ENCODE measurements at places on chromosomes 5 and 9.
A peak's percentile ranks its signal among the peaks of the same experiment; 100 is the strongest.

GRCh38 chr9:128127990-128128835 lies 684 bp upstream of the PTGES2 start:
- no peaks in the 10 kb centered on the region for H3K27me3 ChIP-seq
- peak overlapping the region; percentile 100 for H3K4me3 ChIP-seq
- H3K27ac ChIP-seq: peak overlapping the region; percentile 97
- peaks cover 20% of the 10 kb centered on the region for H3K4me1 ChIP-seq

DNA sequence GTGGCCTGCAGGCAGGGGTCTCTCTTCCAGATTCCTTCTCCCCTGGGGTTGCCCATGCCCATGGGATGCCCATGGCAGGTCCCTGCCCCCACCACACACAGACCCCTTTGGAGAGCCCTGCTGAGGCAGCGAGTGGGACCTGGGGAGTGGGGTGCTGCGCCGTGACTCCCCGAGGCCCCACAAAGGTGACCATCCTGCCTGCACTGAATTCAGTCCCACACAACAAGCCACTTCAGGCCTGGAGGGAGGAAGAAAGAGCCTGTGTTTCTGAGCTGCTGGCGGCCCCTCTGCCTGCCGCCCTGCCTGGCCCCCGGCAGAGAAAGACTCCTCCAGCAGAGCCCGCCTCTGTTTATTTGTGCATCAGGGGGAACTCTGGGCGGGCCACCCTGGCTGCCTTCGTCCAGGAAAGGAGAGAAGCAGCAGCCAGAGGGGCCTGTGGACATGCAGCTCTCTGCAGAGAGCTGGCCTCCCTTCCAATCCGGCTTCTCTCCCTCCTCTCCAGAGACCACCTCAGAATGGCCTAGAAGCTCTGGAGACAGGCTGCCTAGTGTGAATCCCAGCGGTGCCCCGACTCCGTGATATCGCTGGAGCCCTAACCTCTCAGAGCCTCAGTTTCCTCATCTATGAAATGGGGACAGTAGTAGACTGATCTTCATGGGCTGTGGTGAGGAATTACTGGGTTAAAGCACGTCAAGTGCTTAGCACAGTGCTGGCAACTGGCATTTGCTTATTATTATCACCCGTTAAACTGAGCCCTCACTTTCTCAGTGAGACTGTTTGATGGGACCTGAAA lies 72.9 kb downstream of the COL27A1 start:
- no peaks in the 10 kb centered on the region for H3K27me3 ChIP-seq
- no peak for DNase-seq
- H3K4me3 ChIP-seq: no peak overlapping the region
- no peaks in the 10 kb centered on the region for H3K4me1 ChIP-seq

DNA sequence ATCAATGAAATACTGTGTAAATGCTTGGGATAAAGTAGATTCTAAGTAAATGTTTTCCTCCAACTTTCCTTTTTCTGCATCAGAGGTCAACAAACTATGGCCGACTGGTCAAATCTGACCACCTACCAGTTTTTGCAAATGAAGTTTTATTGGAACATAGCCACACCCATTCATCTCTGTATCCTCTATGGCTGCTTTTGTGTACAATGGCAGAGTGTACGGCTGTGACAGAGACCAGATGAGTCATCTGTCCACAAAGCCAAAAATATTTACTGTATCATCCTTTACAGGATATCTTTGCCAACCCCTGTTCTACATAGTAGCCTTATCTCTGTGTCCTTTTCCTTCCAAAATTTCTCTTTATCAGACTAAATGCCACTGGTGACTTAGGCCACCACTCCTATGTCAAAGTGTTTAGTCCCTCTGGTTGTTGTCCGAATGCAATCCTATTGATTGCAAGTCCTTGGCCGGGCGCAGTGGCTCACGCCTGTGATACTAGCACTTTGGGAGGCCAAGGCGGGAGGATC lies 218.4 kb upstream of the KLF4 start:
- no peaks in the 10 kb centered on the region for H3K27me3 ChIP-seq
- no peaks in the 10 kb centered on the region for H3K36me3 ChIP-seq
- no peak overlapping the region for H3K27ac ChIP-seq
- H3K4me3 ChIP-seq: no peak overlapping the region
- peak; percentile 8 for DNase-seq

- H3K36me3 ChIP-seq: peaks cover 21% of the 10 kb centered on the region
- DNase-seq: peak; percentile 36
- no peaks in the 10 kb centered on the region for H3K27me3 ChIP-seq
Observed at GRCh38 chr9:129836311-129837007, 1.2 kb downstream of the USP20 start.

DNA sequence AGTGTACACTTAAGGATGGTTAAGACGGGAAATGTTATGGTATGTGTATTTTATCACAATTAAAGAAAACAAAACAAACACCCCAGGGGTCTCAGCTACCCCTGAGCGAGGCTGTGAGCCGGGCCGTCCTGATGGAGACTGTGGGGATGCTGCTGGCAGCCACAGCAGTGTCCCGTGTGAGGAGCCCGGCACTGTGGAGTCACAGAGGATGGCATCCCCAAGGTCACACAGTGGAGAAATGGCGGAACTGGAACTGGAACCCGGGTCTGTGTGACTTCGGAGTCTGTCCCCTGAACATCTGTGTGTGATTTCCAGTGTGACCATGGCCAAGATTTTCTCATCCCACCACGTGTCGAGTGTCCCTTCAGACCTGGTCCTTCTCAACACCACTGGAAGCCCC lies 80.7 kb upstream of the PHYKPL start:
- no peaks in the 10 kb centered on the region for H3K36me3 ChIP-seq
- H3K4me3 ChIP-seq: no peak overlapping the region

GRCh38 chr9:27755846-27756245 lies 182.6 kb upstream of the C9orf72 start:
- H3K4me1 ChIP-seq: no peaks in the 10 kb centered on the region
- no peak overlapping the region for H3K4me3 ChIP-seq
- no peak overlapping the region for H3K27ac ChIP-seq
- H3K27me3 ChIP-seq: no peaks in the 10 kb centered on the region
- DNase-seq: no peak

GRCh38 chr9:92525306-92525705 lies 10.5 kb downstream of the ECM2 start:
- H3K36me3 ChIP-seq: no peaks in the 10 kb centered on the region
- H3K27ac ChIP-seq: no peak overlapping the region
- H3K4me1 ChIP-seq: no peaks in the 10 kb centered on the region

- H3K36me3 ChIP-seq: no peaks in the 10 kb centered on the region
- no peaks in the 10 kb centered on the region for H3K27me3 ChIP-seq
- no peak for DNase-seq
- no peaks in the 10 kb centered on the region for H3K4me1 ChIP-seq
- no peak overlapping the region for H3K4me3 ChIP-seq
Observed at GRCh38 chr5:170006021-170006420, 25.7 kb upstream of the INSYN2B start.

DNA sequence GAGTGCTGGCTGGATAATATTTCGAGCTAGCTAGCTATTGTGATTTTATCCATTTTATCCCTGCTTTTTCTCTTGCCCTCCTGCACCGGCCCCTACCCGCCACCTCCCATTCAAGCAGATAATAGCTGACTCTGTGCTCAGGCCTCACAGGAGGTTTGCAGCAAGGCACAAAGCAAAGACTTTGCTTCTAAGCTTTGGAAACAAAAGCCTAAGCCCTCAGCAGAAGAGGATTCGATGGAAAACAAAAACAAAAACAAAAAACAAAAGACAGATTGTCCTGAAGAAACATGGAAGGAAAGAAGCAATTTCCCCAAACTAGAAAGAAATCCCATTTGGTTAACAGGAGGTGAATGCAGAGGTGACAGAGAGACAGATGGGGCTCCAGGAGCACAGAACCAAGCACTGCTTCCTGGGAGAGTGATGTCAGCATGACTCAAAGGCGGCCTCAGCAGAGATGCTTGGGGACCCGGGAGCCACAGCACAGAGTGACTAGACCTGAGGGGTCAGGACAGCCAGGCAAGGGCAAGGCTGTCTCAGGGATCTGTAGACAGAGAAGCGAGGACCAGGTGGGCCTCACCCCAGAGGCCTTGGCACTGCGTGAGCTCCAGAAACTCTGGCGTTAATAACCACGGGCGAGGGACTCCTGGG lies 28.4 kb downstream of the MTX3 start:
- H3K4me3 ChIP-seq: no peak overlapping the region
- H3K27ac ChIP-seq: no peak overlapping the region
- H3K4me1 ChIP-seq: no peaks in the 10 kb centered on the region

- no peak overlapping the region for H3K4me3 ChIP-seq
- H3K36me3 ChIP-seq: no peaks in the 10 kb centered on the region
- no peak for DNase-seq
Observed at GRCh38 chr9:76603448-76603895, 144.5 kb downstream of the GCNT1 start.

GRCh38 chr5:53219174-53219573 lies 109.6 kb upstream of the MOCS2 start:
- H3K4me1 ChIP-seq: no peaks in the 10 kb centered on the region
- H3K27ac ChIP-seq: no peak overlapping the region
- no peak overlapping the region for H3K4me3 ChIP-seq
- H3K36me3 ChIP-seq: no peaks in the 10 kb centered on the region

GRCh38 chr9:122827761-122828093 lies 661 bp downstream of the PDCL start:
- no peaks in the 10 kb centered on the region for H3K27me3 ChIP-seq
- H3K27ac ChIP-seq: peak overlapping the region; percentile 96
- H3K36me3 ChIP-seq: no peaks in the 10 kb centered on the region
- no peak for DNase-seq
- H3K4me1 ChIP-seq: peaks cover 26% of the 10 kb centered on the region

Measured in upper lobe of left lung (tissue), 6 donors.